Activated gamma-delta T cell treated with Interleukin-2 at 50 U/mL for 16 hours (primary cell): ENCODE measurements at places on chromosomes 2 and 18.

DNA sequence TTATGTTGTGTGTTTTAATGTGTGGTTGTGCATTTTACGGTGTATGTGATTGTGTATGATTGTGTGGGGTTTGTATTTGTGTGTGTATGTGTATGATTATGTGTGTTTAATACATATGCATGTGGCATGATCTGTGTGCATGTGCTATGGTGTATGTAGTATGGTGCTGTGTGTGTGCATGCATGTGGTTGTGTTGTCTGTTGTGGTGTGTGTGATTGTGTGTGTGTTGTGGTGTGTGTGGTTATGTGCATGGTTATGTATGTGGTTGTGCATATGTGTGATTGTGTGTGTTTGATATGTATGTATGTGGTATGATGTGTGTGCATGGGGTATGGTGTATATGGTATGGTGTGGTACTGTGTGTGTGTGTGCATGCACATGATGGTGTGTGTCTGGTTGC is 148.1 kb upstream of the AGAP1 start:
- DNase-seq: no peak

DNA sequence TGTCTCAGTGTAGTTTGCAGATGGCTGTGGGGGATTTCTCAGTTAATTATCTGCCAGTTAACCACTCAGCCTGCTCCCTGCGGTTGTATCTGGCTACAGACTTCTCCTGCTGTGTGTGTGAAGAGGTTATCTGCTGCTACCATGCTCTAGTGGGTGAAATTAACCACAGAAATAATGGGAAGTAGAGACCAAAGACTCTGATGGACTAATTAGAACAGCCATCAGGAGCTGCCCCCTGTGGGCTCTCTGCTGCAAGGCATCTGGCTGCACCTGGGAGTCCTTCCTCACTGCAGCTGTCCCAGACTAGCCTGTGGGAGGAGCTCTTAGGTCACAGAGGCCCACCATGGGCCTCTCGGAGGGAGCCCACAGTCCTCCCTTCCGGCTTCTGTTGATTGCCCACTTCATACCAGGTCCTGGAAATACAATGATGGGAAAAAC is 66.6 kb downstream of the CTIF start:
- no peak for DNase-seq

- no peak for DNase-seq
Observed at GRCh38 chr18:74539289-74539688, 5.0 kb downstream of the CNDP1 start.

- no peak for DNase-seq
Observed at GRCh38 chr2:201733544-201733943, 35.1 kb upstream of the MPP4 start.

DNA sequence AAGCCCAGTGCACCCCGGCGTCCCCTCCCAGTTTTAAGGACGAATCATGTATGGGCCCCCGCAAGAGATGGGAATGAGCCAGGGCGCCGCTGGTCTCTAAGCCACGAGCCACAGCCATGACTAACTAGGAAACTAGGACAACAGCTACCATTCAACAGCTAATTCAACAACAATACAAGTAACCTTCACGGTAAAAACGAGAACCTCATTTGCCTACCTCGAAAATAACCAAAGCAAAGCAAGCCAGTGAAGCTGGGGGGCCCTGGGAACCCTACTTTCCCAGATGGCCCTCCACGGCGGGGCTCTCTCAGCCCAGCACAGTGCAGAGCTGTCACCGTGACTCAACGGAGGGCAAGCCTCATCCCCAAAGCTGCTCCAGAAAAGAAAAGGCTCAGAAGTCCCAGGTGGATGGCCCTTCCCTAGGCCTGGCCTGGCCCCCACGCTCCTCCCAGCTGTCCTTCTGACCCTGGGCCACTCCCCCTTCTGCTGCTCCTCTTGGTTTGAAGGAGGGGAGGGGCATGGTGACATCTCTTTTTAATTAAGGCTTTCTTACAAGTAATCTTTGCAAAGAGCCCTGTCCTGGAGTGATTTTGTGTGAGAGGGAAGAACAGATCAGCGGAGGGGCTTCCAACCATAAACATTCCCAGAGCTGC is 126.3 kb downstream of the HDAC4 start:
- DNase-seq: no peak

DNA sequence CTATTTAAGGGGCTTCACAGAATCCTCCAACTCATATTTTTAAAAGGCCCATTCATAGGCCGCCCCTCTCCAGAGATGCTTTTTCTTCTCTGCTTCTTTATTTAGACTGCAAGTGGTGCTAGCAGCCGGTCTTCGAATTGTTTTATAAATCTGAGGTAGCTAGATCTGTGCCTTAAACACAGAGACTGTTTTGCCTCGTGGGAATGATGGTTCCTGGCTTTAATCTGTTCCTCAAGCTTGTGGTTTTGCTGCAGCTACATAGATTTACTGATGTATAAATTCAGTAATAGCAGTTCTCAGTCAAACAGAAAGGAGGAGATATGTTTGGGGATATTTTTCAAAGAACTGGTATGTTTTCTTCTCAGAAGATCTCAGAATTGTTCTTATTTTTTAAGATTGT is 45.3 kb downstream of the TNFRSF11A start:
- no peak for DNase-seq

DNA sequence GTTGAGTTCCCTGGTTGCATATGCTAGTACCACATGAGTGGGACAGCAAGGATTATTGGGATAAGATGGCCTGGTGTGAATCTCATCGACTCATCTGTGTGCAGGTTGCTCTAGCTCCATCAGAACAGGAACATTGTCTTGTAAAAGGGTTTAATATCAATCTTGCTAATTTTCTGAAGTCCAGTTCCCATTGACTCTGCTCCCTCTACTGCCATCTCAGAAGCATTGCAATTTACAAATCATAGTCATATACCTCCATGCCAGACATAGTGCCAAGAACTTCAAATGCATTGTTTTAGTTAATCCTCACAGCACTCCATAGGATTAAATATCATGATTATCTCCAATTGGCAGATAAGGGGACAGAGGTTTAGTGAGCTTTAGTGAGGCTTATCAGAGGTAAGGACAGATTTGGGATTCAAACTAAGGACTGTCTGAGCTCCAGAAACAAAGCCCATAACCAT is 4.8 kb upstream of the STAT4 start:
- DNase-seq: no peak
